ENCODE measurements at places on chromosomes 12 and 14. TPM values are rescaled to one million over a fixed set of nuclear protein-coding genes. Genes with fewer than 3 reads are reported as not detected.

DNA sequence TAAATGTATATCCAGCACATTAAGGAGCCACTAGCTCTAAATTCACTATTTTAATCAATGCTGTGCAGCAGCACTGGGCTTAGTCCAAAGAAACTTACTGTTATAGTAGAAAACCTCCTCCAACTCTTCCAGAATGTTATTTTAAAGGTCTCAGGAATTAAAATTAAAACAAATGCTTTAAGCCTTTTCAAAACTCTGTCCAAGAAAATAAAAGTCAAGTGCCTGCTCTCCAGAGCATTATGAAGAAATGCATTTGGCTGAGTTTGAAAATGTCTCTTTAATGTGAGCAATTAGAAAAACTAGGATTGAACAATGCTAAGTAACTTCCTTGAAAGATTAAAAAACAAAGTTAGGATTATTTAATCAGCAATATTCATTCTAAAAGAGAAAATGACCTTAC lies 322.4 kb upstream of the DCN start:
- DNase-seq = no peak

- no peak for DNase-seq
Observed at GRCh38 chr14:59846595-59846994, 24.0 kb downstream of the RTN1 start.

DNA sequence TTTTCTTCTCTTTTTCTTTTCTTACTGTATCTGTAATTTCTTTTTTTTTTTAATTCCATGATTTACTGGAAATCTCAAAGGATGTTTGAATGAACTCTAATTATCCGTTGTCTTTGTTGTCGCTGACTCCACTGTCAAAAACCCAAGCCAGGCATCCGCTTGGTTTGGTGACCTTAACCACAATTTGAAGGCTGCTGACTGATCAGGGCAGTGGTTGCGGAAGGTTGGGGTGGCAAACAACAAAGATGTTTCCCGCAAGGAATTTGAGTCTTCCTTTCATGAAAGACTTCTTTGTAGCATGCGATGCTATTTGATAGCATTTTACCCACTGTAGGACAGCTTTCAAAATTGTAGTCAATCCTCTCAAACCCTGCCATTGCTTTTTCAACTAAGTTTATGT lies 1013.8 kb downstream of the DIO2 start:
- DNase-seq = no peak

Gene BICDL1
- polyA plus RNA-seq = 37.8 TPM

Measured in left kidney (tissue), 8 donors.